ENCODE measurements at places on chromosomes 3 and 15.

DNA sequence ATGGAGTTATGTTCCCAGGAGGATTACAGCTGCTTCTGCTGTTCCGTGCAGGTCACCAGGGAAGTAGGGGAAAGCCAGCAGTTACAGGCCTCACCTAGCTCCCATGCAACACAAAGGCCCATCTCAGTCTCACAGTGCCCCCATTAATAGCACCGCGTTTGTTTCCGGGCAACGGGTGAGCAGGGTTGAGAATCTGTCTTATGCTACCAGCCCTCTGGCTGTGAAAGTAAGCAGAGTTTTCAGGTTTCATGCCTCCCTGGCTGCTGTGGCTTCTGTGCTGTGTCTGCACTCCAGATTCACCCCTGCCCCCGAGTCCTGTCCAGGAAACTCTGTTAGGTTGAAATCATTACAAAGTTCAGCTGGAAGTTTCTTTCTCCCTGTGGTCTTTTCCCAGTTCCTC, 254.4 kb upstream of the GPR149 start:
- DNase-seq, result no peak

DNA sequence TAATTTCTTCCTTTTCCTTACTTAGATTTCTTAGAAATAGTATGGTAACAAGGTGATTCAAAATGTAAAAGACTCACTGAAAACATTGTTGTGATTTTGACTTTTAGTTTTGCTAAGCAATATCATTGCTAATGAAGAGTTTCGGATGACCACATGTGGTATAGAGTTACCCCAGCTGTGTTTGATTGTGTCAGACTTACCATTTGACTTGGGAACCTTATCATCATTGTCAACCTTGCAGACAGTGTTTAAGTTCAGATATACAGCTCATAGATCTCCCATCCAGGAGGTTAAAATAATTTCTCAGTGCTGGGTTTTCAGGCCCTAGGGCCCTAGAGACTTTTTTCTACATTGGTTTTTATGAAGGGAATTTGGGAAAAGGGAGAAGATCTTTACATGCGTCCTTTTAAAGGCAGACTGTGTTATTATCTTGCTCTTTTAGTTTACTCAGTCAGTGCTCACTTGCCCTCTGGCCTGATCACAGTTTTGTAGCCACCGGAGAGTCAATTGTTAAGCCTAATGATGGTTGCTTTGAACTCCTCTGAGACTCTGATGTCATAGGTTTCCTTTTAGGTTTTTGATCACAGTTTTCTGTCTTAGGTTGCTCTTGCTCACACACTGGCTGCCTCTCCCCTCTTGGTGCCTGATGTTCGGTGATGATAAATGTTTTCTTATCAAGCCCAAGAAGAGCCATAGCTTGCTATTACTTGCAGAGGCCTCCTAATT, 133.5 kb upstream of the ZPLD1 start:
- no peak for DNase-seq

DNA sequence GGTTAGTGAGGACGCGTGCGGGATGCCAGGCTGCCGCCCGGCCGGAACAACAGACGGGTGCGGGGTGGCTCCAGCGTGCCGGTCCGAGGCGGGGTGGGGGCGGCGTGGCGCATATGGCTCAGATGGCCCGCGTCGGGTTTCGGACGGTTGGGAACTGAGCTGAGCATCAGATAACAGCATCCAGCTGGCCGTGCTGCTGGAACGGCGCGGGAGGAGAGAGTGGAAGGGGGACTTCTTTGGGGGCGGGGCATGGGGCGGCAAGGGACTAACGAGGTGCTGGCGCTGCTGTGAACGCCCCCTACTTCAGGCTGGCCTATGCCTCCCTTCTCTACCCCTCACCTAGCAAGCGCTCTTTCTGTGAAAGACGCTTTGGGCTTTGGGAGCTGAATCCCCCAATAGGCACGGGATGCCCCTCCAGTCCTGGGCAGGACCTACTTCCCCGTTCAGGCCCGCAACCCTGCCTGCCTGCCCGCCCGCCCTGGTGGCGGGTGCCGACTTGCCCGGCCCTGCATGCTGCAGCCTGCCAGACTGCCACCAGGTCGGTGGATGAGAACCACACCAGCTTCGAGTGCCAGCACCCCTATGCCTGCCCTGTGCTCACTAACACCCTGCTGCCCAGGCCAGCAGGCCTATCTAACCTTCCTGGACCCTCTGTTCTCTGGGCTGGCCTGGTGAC, 542 bp downstream of the INKA1 start:
- DNase-seq, result peak; percentile 47

DNA sequence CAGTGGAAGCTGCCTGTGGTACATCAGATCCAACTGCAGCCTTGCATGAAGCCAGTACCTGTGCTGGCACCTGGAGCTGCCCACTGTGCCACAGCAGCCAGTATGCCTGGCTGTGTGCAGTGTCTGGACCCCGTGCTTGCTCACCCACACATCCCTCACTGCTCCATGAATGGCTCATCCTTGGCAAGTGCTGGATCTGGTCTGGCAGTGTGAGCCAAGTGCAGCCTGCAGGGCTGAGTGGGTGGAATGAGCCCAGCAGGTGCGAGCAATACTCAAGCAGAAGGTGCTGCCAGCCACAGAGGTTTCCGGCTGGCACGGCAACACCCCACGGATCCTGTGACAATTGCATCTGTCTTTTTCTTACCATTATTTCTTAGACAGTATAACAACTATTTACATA, 488.2 kb upstream of the ROBO2 start:
- no peak for DNase-seq

GRCh38 chr15:73700041-73700842, 16.1 kb downstream of the CD276 start:
- DNase-seq, result peak; percentile 79

Data from activated T-cell treated with anti-CD3 and anti-CD28 coated beads, Interleukin-2, amount 50 U/mL, for 72 hours (primary cell).